ENCODE measurements at places on chromosomes 12 and 14.

GRCh38 chr12:56222531-56222895, 791 bp upstream of the RNF41 start:
- DNase-seq: no peak

- DNase-seq: no peak
Measured at GRCh38 chr12:78099806-78100205, 269.1 kb downstream of the NAV3 start.

GRCh38 chr14:44732144-44732543, 225.1 kb upstream of the FSCB start:
- DNase-seq: no peak

DNA sequence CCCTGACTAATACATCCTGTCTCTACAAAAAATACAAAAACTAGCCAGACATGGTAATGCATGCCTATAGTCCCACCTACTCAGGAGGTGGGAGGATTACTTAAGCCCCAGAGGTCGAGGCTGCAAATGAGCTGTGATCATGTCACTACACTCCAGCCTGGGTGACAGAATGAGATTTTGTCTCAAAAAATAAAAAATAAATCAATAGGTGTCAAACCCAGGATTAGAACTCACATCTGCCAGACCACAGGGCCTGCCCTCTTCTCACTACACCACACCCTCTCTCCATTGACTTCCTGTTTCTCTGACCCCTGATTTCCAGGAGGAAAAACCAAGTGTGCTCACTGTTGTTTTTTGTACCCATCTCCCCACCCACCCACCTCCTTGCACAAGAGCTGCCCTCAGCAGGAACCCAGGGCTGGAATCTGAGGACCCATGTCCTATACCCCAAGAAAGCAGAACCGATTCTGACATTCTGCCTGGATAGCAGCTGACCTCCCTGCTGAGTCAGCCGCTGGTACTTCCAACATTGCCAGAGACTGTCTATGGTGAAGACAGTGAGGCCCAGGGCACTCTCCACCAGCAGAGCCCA, 6.2 kb downstream of the CMKLR1 start:
- DNase-seq: no peak

GRCh38 chr12:125053821-125054220, 11.4 kb upstream of the AACS start:
- DNase-seq: no peak

DNA sequence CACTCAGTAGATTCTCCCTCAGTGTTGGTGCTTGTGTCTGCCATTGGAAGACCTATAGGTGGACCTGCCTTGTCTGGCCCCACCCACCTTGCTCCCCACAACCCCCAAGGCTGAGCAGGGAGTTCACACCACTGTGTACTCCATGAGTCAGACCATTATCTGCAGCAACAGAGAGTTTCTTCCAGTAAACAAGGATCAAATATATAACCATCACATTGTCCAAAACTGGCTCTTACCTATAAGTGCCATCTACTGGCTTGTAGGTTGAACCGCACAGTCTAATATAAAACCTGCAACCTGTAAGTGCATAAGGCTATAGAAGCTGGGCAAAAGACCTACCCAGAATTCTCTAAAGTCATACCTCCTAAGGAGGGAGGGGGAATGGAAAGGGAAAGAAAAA, 7.9 kb downstream of the TAS2R13 start:
- DNase-seq: no peak

DNA sequence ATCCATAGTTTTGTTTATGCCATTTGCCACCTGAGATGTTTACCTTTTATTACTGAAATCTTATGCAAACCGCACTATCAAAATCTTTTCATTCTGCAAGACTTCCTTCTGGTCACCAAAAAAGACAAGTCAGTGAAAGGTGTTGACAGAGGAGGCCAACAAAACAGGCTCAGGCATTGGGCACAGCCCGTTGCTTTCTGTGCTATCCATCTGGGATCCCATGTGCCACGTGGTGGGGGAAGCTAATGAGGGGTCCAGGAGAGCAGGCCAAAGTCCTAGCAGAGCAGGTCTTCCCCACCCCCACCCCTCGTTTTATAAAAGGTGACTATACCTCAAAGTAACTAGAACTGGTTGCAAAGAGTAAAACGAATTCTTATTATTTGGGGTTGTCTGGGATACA, 1.2 kb downstream of the ALDH1L2 start:
- DNase-seq: no peak

GRCh38 chr12:80509781-80510556, 65.9 kb downstream of the PTPRQ start:
- DNase-seq: no peak

DNA sequence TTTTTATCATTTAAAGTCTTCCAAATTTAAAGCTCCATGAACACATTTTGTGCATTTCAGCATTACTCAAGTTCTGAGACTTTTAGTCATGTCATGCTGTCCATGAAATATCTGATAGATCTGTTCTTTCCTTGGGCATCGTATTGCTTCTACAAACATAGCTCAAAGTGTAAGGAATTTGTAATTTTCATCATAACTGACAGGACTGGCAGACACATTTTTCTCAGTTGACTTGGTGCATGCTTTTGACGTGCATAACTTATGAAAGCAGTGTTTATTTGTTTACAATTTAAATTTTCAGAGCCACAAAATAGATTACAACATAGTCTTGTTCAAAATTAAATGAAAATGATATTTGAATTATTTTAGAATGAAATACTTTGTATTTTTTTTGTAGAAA, 812.1 kb upstream of the NOVA1 start:
- no peak for DNase-seq

- DNase-seq: no peak
Measured at GRCh38 chr12:105220929-105221290, 15.1 kb downstream of the APPL2 start.

DNA sequence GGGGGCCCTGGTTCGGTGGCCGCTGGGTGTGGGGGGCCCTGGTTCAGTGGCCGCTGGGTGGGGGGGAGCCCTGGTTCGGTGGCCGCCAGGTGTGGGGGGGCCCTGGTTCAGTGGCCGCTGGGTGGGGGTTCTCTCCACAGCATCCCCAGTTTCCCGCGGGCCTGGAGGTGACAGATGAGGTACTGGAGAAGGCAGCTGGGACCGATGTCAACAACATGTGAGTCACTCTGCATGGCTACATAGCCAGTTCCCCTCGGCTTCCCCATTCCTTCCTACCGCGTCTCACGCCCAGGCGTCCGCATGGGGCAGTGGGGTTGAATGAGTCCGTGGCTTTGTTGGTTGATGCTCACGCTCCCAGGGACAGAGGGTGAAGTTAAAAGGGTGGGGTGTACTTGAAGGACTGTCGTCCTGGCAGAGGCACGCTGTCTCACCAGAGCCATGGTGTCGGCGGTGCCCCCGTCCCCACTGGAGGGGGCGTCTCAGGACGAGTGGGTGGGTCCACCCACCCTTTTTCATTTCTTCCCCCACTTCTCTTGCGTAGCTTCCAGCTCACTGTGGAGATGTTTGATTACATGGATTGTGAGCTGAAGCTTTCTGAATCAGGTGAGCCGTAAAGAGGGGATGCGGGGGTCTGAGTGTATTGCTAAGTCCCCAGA, 15.6 kb downstream of the HIP1R start:
- no peak for DNase-seq

DNA sequence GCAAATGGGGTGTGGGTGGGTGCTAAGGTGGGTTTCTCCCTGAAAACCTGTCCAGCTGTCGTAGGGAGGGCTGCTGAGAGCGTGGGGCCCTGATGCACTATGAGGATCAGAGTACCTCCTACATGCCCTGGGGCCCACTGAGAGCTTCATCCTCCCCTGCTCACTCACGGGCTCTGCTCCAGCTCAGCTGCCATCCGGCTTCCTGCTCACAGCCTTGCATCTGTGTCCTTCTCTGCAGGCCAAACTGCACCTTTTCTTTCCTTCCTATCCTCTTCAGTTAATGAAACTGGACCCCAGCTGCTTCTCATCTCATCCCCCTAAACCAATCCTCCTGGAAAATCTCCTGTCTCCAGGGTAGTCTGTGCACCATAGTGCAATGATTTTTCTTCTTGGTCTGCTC, 22.2 kb upstream of the GPRC5D start:
- no peak for DNase-seq

- DNase-seq: no peak
Measured at GRCh38 chr12:123546281-123546680, 12.8 kb upstream of the RILPL1 start.

DNA sequence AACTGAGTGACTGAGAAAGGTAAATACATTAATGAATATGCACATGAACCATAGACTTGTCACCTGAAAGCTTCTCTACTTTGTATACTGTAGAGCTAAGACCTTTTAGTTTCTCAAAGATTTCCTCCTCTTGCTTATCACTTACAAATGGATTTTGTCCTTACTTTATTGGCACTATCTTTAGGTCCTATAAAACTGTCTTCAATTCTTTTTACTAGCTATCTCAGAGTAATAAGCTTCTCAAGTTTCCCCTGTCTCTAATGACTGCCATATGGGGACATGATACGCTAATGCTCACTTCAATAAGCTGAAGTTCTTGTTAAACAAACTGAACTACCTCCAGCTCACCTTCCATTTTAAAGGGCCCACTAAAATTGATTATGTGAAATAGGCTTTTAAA, 468.2 kb upstream of the CCDC196 start:
- DNase-seq: no peak

- DNase-seq: no peak
Measured at GRCh38 chr12:83996671-83997070, 915.9 kb downstream of the SLC6A15 start.

GRCh38 chr12:71430756-71431155, 8.8 kb upstream of the LGR5 start:
- no peak for DNase-seq

GRCh38 chr12:103626498-103626897, 39.4 kb downstream of the STAB2 start:
- no peak for DNase-seq

- no peak for DNase-seq
Measured at GRCh38 chr12:84191779-84192178, 720.8 kb downstream of the SLC6A15 start.

DNA sequence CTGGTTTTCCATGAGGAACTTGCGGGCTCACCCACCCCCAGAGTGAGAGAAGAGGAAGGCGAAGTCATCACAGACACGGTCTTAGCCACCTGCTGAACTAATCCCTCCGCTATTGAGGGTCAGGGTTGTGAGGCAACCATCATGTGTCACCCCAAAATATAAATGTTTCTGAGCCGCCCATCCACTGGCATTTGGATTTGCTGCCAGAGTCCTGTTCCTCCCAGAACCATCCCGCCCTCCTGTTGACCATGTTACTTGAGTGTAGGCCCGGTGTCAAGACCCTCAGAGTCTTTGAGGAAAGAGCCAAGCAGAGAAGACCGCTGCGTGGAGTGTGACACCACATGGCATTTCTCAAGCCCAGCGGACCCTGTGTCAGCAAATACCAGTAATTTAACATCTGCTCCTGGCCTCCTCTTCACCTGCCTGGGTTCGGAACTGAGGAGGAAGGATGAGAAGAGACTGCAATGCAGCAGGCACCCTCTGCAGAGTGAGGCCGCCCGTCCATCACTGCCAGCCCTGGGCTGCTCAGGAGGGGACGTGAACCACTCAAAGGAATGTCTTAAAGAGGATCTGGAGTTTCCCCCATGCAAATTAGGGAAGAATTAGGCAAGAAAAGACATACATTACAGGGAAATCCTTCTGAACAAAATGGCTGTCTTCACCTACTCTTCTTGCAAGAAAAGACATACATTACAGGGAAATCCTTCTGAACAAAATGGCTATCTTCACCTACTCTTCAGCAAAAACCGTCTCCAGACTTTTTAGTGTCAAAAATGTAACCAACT, 100.4 kb downstream of the FBXL14 start:
- DNase-seq: no peak

DNA sequence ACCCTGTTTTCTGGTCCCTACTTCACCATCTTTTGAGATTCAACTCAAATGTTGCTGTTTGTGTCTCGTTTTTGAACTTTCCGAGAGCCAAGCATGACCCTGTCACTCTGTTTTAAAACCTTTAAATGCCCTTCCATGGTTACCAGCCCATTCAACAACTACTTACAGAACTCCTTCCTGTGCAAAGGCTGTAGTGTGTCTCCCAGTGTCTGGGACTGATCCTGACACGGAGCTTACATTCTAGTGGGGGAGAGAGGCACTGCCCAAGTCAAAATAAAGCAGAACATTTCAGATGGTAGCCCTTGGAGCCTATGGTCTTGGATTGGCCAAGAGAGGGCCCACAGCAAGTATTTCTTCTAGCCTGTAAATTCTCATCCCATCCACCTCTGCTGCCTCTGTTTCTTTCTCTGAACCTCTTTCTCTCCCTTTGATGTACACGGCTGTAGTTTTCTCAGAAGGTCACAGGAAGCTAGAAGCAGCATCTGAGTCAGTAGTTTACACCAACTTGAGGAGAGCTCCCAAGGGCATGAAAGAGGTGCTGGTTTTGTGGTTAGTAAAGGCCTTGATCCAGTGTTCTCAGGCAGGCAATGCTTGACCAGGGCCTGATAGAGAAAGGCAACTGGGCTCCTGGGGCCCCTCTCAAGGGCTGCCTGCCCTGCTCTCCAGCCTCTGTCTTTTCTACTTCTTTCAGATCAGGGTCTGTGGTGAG, 42.3 kb upstream of the SLC24A4 start:
- DNase-seq: no peak

DNA sequence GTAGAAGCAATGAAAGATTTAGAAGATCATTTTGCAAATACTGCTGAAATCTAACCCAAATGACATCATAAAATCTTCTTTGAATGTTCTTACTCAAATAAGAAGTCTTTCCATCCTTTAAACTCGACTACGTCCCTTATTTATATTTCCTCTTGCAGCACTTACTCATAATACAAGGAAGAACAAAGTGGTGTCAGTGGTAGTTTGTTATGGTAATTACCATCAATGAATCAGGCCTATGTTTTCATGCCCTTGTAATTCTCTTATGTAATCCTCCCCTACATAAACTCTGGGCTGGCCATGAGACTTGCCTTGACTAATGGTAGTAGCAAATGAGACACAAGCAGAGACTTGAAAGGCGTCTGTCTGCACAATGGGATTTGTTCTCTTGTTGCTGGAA, 17.0 kb downstream of the EEA1 start:
- DNase-seq: no peak

DNA sequence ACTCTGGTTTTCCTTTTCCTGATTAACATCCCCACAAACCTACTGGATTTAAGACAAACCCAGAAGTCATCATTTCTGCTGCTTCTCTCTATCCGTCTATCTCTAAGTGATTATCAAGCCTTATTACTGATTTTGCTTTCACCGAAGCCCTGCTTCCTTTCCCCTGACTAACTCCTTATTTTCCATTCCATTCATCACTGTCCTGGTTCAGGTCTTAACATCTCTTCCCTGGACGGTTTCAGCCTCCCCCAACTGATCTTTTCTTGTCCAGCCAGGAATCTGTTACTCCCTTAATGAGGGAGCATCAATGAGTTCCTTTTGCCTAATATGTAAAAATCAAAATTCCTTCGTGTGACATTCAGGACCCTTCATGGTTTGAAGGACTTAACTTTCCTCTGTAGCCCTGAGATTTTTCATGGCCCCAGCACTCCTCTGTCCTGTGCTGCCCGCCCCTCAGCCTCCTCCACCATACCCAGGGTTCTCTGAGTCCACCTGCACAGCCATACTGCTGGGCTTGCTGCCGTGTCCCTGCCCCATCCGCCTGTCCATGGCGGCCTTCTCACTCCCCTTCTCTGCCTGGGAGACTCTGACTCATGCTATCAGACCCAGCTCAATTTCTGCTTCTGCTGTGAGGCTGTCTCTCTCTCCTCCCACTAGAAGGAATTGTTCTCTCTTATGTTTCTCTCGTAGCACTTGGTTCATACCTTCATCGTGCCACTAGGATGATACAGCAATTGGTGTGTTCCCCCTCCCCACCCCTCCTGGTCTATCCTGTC, 167.8 kb upstream of the HIF1A start:
- DNase-seq: no peak

Measured in activated CD8-positive, alpha-beta memory T cell treated with anti-CD3 and anti-CD28 coated beads, Interleukin-2, amount 50 U/mL, for 4 hours (primary cell).